Nucleus accumbens (tissue), 56 donors: ENCODE measurements at places on chromosomes 4 and X.
A peak's percentile ranks its signal among the peaks of the same experiment; 100 is the strongest.

DNA sequence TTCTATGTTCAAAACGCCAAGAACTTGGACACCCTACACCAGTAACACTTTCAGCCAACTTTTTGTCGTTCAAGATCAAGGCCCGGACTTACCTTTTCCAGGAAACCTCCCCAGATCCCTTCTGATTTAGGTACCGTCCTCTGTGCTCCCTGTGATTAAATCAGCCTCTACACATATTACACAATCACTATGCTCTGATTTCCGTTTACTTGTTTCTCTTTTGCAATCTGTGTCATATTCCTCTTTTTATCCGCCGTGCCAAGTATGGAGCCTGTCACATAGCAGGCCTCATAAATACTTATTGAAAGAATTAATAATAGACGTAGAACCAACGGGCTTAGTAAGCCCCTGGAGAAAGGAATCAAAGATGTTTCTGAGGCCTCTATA lies 722 bp upstream of the TMEM33 start:
- DNase-seq = no peak

- DNase-seq = no peak
These were observed 516.0 kb downstream of the FSTL5 start for GRCh38 chr4:161647757-161648156.

DNA sequence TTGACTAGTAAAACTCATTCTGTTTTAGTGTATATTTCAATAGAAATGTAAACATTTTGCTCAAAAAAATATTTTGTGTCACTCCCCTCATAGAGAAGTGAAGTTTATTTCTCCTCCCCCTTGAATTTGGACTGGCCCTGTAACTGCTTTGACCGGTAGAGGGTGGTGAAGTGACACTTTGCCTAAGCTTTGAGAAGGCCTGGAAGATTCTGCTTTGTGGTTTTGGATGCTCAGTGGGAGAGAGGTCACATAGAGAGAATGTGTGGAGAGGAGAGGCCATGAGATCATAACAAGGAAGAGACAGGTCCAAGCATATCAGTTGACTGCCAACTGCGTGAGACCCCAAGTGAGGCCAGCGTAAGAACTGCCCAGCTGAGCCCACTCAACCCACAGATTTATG lies 19.1 kb upstream of the ARX start:
- DNase-seq = no peak

DNA sequence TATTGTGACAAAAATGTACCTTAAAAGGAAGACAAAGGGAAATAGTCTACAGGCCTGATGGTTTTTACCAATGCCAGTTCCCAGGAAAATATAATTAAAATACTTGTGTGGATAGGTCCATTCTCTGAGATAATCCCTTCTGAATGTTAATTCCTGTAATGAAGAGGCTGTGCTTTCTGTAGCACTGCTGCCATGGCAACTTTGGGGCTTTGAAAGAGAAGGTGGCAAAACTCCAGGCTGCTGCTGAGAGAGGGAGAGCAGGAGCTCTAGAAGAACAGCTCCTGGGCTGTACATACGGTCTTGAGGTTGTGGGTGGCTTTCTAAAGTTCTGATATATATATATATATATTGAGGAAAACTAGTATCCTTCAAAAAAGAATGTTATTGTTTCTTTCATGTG lies 125.4 kb downstream of the PDLIM5 start:
- DNase-seq = peak; percentile 15

GRCh38 chr4:8023696-8024033 lies 84.0 kb upstream of the AFAP1 start:
- DNase-seq = no peak

DNA sequence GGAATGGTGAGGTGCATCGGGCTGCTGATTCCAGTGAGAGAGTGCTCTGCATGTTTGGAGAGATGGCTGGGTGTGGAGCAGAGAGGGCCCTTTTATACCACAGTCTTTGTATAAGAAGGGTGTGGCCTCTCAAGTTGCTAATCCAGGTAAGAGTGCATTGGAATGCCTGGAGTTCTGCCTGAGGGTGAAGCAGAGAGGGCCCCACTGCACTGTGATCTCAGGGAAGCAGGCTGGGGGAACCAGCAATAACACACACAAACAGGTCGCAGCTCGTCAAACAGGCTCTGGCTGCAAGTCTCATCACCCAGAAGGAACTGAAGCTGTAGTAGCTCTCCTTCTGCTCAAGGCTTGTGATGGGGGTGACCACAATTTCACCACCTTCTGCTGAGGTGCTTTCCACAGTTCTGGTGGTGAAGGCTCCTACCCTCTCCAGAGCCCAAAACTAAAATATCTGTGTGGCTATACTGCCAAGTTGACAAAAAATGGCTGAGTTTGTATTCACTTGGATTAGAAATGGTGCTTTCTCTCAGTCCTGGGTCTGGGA lies 687.4 kb upstream of the HS3ST1 start:
- DNase-seq = no peak

DNA sequence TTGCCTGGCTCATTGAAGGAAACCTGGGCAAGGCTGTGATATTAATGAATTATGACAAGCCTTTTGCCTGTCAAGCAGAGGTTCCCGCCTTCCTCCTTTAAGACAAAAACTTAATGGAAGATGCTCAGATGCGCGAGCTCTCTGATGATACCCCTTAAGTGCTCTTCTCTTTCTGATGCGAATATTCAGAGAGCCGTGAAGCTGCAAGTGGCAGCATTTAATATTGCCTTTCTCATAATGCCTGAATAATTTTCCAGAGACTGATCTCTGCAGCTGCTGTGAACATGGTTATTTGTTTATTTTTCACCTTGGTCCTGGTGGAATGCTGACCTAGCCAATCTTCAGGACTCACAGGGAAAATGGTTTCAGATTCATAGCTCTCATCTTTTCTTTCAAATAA lies 251.8 kb downstream of the TENM3 start:
- no peak for DNase-seq

DNA sequence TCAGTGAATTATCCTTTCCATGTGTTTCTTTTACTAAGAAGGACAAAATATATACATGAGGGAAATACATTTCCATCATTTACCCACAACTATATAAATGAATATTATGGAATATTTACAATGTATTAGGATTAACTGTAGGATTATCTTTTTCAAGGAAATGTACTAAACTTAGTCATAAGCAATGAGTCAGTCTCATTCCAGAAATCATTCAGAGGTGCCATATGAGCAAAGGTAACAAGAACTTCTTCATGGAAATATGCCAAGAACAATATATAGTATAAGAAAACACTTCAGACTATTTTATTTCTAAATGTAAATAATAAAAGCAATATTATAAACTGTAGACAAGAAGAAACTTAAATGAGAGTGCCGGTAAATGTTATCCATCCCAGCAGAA lies 67.1 kb downstream of the USP38 start:
- DNase-seq = no peak

- no peak for DNase-seq
These were observed 177.6 kb upstream of the GLRA2 start for GRCh38 chrX:14351611-14352303.

DNA sequence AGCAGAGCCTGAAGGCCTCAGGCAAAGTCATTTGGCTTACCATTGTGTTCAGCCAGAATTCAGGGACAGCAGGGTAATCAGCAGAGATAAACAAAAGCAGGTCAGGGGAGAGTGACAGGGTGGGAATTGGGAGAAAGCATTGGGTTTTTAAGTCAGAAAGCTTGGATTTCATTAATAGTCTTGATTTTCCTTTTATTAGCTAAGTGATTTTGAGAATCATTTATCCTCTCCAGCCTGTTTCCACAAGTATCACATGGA lies 410.1 kb downstream of the HNRNPD start:
- no peak for DNase-seq

- DNase-seq = no peak
These were observed 107.2 kb downstream of the AKAP4 start for GRCh38 chrX:50093625-50094024.

- DNase-seq = no peak
These were observed 93.0 kb upstream of the NPFFR2 start for GRCh38 chr4:71938776-71939175.

DNA sequence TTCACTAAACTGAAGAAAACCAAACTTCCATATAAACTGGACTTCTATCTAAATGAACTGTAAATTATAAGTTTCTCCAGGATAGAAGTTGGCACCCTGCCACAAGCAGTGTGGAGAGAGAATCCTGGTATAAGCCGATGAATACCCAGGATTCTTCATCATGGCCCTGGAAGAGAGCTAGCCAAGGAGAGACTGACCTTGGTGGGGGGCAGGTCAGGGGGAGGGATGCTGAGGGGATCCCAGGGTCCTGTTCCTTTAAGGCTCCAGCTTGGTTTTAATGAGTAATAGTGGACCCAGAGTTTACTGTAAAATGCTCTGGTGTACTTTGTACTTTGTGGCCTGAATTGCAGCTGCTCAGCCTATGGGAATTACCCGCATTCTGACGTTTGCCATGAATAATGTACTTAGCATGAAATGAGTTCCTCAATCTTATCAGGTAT lies 16.9 kb downstream of the RASSF6 start:
- no peak for DNase-seq

DNA sequence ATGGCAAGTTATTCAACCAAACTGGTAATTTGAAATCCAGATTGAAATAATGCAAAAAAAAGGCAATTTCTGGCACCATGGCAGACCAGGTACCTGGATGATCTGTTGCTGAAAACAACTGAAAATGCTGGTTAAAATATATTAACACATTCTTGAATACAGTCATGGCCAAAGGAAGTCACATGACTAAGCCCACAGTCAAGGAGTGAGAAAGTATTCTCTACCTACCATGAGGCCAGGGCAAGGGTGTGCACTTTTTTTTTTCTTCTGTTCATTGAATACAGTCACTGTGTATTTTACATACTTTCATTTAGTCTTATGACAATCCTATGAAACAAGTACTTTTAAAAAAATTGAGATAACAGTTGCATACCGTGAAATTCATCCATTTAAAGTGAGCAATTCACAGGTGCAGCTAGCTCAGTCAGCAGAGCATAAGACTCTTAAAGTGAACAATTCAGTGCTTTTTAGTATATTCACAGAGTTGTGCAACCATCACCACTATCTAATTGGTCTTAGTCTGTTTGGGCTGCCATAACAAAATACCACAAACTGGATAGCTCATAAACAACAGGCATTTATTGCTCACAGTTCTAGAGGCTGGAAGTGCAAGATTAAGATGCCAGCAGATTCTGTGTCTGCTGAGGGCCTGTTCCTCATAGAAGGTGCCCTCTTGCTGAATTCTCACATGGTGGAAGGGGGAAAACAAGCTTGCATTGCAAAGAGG lies 4.8 kb upstream of the MPP1 start:
- no peak for DNase-seq

DNA sequence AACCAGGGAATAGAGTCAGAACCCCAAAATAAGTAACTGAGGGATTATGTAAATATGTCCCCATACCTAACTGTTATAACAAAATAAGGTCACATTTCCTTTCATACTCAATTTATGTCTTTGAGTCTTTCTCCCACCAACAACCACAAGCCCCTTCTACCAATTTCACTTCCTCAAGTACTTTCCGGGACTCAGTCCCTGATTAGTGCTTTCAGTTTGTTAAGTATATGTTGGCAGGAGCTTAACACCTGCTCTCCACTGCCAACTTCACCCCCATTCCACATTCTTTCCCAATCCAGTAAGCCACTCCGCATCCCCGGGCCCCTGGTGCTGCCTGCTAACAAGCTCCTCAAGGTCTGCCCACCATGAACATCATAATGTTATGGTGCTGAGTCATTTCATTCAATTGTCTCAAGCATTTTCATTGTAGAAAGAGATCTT lies 71.3 kb upstream of the SPRY1 start:
- DNase-seq = no peak

DNA sequence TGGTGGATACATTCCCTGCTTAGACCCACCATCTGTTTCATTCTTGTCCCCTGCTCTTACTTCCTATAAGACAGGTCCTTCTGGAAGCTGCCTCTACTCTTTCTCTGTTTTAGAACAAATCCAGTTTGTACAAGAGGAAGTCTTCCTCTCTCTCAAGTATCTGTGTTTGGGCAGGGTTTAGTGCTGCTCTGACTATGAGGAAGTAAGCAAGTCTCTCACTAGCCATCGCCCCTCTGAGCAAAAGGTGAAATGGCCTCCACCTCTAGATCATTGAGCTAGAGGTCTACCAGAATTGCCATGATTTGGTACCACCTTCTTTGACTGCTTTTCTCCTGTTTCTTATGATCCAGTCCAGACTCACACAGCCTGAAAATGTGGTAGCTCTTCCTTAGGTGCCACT lies 8.4 kb downstream of the BTK start:
- no peak for DNase-seq

DNA sequence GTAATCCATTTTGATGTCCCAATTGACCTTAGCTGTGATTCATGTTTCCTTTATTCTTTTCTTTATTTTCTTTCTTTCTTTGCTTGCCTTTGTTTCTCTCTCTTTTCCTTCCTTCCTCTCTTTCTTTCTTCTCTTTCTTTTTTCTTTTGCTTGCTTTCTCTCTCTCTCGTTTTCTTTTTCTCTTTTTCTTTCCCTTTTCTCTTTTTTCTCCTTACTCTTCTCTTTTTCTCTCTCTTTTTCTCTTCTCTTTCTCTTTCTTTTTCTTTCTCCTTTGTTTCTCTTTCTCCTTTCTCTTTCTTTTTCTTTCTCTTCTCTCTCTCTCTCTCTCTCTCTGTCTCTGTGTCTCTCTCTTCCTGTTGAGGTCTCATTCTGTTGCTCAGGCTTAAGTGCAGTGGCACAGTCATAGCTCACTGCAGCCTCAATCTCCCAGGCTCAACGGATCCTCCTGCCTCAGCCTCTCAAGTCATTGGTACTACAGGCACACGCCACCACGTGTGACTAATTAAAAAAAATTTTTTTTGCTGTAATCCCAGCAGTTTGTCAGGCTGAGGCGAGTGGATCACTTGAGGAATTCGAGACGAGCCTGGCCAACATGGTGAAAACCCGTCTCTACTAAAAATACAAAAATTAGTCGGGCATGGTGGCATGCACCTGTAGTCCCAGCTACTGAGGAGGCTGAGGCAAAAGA lies 8.0 kb upstream of the DHRSX start:
- DNase-seq = no peak
